ENCODE measurements at places on chromosomes 3 and 15.

GRCh38 chr15:27091270-27091940 is 120.4 kb downstream of the GABRG3 start:
- DNase-seq = peak; percentile 26

DNA sequence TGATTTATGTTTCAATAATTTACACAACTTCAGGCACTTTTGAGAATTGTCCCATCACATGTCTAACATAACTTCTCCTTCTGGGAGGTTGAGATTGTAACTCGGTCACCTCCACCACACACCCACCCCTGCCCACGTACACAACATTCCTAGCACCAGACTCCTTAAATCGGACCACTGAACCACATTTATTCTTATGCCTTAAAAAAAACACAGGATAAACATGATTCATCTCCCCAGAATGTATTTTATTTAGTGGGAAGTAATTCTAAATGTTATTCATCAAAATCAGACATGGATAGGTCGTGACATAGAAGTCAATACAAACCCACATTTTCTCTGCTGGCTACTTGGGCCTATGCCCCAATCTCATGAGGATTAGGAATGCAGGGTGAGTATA is 3.0 kb downstream of the SNTN start:
- peak; percentile 51 for DNase-seq

GRCh38 chr3:50350213-50350526 is 405 bp downstream of the NPRL2 start:
- no peak for DNase-seq

DNA sequence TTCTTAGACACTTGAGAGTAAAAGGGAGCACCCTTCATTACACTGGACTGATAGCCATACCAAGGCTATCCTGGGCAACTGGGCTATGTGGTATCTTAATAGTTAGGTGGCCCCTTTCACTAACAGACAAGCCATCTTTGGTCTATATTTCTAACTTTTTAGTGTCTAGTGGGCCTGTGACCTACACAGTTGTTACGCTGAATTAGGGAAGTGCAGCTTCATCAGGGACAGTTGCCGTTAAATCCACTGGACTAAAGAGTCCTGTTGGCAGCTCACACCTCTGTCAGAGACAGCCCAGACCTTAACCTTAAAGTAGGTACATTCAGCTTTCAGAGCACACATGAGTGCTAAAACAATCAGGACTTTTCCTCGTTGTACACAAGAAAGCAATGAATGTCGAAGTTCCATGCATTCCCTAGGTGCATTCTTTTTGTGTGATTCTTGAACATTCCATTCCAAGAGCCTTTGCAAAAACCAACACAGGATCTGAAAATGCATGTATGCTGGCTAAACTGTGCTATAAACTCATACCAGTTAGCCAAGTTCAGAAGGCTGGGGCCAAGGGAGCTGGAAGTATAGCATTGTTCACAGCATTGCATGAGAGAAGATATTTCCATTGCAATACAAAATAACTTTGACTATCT is 230.2 kb upstream of the EIF1B start:
- peak; percentile 62 for DNase-seq

GRCh38 chr3:150519026-150519425 is 27.3 kb downstream of the SERP1 start:
- DNase-seq = no peak

DNA sequence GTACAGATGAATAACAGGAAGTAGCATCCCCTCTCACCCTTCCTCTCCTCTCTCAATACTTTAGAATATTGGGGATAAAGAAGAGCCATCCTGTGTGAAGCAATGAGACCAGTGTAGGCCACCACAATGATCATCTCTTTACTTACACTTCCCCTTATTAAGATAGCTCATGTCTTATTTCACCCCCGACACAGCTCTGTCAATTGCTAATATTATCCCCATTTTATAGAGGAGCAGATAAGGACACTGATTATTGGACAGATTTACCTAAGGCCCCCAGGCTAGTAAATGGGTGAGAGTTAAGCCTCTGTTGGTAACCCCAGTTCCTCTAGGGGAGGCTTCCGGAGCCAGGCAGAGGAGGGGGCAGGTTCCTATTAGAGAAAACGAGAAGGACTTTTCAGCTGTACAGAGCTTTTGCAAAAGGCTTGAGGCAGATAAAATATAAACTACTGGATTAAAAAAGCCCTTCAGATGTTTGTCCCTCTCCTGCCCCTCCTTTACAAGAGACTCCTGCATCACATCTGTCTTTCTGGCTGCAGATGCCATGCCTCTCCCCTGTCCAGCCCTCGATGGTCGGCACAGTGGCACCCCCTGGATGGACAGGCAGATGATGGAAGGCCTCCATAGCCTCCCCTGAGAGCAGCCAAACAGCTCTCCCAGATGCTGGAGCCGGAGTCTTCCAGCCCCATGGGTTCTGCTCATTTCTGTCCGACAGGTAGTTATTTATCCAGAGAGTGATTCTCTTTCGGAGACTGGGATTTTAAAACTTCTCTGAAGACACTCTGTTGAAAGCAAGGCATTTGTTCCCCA is 49.4 kb upstream of the LCTL start:
- DNase-seq = no peak

DNA sequence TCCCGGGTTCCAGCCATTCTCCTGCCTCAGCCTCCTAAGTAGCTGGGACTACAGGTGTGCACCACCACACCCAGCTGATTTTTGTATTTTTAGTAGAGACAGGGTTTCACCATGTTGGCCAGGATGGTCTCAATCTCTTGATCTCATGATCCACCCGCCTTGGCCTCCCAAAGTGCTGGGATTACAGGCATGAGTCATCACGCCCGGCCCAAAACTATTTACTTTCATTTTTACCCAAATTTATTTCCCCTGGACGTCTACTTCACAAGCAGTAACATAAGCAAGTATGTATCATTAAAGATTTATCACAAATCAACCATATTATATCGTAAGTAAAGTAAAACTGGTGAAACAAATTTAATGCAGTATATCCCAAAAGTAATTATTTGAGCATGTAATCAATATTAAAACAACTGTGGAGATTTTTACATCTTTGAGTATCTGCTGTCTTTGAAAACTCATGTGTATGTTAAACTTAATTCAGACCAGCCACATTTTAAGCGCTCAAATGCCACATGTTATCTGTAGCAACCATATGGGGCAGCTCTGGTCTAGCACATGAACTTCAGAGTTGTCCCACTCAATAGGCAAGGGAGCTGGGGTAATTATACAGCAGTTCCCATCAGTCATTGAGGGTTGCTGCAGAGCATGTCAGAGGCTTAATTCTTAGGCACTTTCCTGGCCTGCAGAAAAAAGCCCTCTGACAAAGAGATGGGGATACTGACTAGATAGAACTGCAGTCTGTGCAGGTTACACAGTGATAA is 185.7 kb upstream of the CTDSPL start:
- DNase-seq = no peak

- peak; percentile 52 for DNase-seq
Observed at GRCh38 chr15:32909431-32909830, 191.6 kb downstream of the GREM1 start.

- DNase-seq = no peak
Observed at GRCh38 chr15:75049392-75049791, 26.0 kb downstream of the PPCDC start.

GRCh38 chr15:76107169-76107568 is 47.4 kb downstream of the TMEM266 start:
- DNase-seq = no peak

DNA sequence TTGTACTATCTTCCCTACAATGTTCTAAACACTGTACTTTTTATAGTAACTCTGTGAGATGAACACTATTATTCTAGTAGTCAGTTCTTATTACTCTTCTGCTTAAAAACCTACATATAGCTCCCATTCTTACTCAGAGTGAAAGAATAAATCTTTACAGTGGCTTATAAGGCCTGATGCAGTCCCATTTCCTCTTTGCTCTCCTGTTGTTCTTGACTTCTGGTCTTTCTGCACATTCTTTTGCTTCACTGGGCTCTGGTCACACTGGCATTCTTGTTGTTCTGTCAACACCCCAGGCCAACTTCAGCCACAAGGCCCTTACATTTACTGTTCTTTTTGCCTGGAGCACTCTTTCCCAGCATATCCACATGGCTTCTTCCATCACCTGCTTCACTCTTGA is 58.2 kb upstream of the TP63 start:
- peak; percentile 15 for DNase-seq

GRCh38 chr3:113630956-113631542 is 65.4 kb downstream of the USF3 start:
- no peak for DNase-seq

GRCh38 chr3:53260286-53260785 is 4.5 kb upstream of the TKT start:
- DNase-seq = no peak

- peak; percentile 13 for DNase-seq
Observed at GRCh38 chr15:60721707-60722106, 242.8 kb upstream of the ICE2 start.

DNA sequence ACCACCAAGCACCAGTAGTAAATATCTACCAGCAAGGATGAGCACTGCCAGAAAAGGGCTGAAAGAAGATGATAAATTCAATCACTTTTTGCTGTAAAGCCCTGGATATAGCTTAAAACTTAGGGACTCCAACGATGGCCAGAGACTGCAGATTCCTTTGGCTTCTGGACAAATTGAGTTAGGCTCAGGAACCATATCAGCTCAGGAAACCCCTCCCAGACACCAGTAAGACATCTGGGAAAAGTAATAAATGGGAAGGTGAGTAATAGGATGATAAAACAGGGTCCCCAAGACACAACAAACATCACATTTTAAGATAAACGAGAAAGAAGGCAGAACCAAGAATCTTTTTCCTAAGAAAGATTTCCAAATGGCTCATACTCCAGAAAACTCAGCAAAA is 65.0 kb downstream of the ANP32A start:
- no peak for DNase-seq

GRCh38 chr3:60294181-60294580 is 957.1 kb downstream of the FHIT start:
- peak; percentile 22 for DNase-seq

DNA sequence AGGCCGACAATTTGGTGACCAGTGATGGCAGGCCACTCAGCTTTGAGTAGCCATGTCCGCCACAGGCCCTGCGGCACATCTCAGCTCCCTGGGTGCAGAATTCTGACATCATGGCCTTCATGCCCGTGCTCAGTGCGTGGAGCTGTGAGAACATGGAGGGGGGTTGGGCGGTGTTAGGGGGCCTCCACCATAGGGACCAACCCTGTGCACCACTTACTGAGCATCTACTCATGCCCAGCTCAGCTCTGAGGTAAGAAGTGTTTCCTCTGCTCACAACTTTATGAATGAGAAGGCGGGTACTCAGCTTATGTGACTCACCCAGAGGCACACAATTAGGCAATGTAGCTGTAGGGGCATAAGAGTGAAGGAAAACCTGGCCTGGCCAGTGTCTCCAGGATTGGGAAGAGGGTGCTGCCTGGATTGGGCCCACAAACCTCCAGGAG is 10.5 kb downstream of the ACOX2 start:
- peak; percentile 96 for DNase-seq

- DNase-seq = no peak
Observed at GRCh38 chr15:68097029-68097428, 42.9 kb downstream of the PIAS1 start.

- DNase-seq = peak; percentile 59
Observed at GRCh38 chr15:25693321-25694238, 169.5 kb downstream of the ATP10A start.

GRCh38 chr3:174938102-174938501 is 79.0 kb downstream of the NAALADL2 start:
- no peak for DNase-seq

GRCh38 chr3:101513419-101513986 is 491 bp upstream of the SENP7 start:
- DNase-seq = peak; percentile 75

DNA sequence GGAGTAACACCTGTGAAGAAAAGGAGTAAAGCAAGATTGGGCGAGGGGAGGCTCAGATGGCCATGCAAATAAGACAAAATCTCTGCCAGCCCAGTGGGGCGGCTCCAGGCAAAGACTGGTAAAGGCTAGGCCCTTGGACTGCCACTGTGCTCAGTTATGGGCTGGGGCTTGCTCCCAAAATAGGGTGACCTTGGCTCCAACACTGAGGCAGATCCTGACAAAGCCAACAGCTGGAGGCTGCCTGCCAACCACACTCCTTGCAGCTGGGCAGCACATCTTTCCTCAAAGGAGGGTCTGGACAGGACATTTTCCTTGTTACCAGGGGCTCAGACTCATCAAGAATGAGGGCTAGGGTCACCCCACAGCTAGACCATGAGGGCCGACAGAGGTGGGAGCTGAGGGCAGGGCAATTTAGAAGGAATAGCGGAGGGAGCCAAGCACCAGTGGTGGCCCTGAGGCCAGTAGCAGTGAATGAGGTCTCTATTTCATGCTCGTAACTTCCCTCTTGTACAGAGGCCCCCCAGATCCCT is 86.1 kb downstream of the CHRD start:
- no peak for DNase-seq

GRCh38 chr3:185094697-185095096 is 58.2 kb downstream of the C3orf70 start:
- DNase-seq = no peak

DNA sequence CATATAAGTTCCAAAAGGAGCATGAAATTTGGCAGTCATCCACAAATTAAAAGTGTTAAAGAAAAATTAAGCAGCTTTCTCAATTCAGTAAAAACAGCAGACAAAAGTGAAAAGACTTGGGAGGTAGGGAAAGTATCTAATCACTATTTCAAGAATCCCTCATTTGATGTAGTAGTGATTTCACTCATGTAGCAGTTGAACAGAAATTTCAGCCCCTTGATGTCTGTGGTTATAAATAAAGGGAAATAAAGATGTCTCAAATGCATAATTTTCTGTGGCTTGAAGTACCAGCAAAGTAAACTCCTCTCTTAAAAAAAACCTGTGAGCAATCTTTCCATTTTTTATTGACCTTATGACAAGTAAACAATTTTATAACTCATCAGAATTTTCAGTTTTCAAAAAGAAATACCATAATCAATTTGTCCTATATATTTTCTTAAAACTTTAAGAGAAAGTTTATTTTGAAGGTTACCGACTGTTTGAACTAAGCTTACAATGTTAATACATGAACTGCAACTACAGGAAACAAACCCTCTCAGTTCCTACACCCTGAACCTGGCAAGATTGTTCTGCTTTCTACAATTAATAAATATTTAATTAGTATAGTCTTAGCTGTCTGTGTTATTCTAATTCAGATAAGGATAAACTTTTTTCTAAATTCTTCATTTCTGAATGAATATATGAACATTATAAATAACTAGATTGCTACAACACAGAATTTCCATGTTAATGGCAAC is 94.2 kb downstream of the CBLB start:
- no peak for DNase-seq

DNA sequence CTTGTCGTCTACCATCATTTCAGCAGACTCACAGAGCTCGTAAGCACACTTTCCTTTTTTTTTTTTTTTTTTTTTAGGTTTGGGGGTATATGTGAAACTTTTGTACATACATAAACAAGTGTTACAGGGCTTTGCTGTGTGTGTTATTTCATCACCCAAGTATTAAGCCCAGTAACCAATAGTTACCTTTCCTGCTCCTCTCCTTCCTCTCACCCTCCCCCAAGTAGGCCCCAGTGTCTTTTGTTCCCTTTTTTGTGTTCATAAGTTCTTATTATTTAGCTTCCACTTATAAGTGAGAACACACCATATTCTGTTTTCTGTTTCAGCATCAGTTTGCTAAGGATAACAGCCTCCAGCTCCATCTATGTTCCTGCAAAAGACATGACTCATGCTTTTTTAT is 746.8 kb downstream of the GRM7 start:
- DNase-seq = no peak

GRCh38 chr3:140198242-140198641 is 263.3 kb downstream of the CLSTN2 start:
- DNase-seq = no peak

- DNase-seq = no peak
Observed at GRCh38 chr3:62942227-62942626, 67.0 kb upstream of the CADPS start.

- DNase-seq = no peak
Observed at GRCh38 chr15:99565049-99565298, 810 bp upstream of the MEF2A start.

- no peak for DNase-seq
Observed at GRCh38 chr3:67863869-67864268, 209.5 kb upstream of the SUCLG2 start.

All from AG08395 (cell line).